ENCODE measurements at places on chromosomes 6 and 20.

DNA sequence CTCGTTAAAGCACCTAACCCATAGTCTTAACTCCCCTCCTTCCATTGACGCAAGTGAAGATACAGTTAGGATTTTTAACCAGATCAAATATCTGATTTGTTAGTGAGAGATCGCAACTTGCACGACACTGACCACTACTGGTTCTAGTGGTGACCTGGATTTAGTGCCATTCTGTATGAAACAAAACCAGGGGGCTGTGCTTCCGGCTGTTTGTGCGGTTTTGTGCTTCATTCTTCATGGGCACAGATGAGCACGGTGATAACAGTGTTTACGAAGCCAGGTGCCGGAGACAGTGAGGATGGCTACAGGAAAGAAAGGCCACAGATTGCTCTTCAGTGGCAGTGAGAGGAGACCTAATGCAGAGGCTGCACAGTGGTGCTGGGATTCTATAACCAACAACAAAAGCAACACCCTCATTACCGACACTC, 75.5 kb downstream of the NOL4L start:
- no peak for DNase-seq

- DNase-seq = no peak
Observed at GRCh38 chr6:113750151-113750855, 106.8 kb upstream of the MARCKS start.

DNA sequence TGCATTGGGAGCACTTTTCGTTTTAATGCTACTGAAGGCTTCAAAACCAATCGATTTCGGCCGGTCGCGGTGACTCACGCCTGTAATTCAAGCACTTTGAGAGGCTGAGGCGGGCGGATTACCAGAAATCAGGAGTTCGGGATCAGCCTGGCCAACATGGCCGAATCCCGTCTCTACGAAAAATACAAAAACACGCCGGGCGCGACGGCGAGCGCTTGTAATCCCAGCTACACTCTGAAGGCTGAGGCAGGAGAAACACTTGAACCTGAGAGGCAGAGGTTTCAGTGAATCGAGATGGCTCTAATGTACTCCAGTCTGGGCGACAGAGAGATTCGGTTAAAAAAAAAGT, 58.4 kb downstream of the TRIM38 start:
- no peak for DNase-seq

DNA sequence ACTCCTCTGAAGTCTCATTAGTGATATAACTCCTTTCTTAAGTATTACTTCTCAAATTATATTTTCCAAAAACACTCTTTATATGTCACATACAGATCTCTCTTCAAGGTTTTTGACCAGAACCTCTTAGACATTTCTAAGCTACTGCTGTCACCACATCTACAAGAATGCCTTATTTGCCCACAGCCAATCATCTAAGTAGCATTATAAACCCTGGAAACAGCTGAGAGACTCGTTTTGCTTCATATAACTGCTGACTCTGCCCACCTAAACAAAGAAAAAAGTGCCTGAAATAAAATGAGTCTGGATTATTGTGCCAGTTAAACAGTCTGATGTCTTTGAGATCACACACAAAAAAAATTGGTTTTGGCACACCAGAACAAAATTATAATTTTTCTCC, 165.9 kb downstream of the COL9A1 start:
- no peak for DNase-seq

DNA sequence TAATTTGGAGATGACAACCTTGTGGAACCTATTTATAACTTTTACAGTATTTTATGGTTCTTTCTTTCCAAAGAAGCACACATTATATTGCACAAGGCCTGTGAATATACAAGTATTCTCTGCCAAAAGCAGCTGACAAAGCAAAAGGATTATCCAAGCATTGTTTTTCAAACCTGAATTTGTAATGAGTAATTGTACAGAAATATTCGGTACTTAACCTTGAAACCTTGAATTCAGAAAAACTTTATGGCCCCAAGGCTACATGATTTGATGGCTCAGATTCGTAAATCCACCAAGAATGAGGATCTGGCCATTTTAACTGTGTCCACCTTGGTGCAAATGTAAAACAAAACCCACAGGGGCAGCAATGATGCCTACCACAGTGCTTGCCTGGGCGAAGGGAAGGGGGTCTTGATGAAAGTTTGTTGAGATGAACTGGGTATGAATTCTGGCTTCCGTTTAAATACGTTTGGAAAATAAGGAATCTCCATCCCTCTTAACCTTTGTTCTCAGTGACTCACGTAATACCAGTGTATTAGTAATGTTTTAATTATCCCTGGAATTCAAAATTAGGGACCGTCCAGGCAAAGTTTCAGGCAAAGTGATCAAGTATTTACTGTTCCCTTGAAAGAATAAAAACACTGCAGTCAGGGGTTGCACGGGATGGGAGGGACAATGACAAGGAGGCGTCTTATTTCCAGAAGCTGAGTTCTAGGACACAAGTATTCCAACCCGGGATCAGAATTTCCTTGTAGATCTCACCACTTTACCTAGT, 2.7 kb upstream of the RBM24 start:
- DNase-seq = no peak

DNA sequence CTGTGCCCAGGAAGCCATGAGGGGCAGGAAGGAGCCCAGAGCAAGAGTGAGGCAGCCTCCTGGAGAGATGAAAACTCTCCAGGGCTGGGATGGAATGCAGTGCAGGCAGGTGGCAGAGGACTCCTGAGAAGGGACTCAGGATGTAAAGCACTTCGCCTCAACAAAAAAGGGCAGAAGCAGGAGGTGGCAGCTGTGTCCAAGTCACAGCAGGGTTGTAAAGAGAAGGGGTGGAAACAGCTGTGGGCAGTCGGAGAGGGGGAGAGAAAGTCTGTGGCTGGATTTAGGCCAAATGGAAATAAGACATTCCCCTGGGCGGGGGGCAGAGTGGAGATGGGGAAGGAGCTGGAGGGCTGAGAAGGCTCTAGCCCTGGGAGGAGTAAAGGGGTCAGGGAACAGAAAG, 34.9 kb downstream of the CYP21A2 start:
- DNase-seq = no peak

DNA sequence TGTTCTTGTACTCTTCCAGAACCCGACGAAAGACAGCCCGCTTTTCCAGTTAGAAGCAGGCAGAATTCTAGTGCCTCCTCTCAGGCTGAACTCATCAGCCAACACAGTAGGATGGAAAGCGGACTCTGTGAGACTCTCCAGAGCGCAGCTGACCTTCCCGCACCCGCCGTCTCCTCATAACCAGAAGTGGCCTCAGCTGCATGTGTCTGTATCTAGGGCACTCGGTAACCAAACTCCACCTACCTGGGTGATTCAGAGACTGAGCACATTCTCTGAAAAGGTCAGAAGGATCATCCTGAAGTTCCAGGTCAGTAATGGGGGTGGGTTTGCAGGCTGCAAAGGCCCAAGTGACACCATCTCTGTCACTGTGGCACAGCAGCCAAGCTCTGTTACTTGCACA, 66.7 kb upstream of the NFATC2 start:
- no peak for DNase-seq

DNA sequence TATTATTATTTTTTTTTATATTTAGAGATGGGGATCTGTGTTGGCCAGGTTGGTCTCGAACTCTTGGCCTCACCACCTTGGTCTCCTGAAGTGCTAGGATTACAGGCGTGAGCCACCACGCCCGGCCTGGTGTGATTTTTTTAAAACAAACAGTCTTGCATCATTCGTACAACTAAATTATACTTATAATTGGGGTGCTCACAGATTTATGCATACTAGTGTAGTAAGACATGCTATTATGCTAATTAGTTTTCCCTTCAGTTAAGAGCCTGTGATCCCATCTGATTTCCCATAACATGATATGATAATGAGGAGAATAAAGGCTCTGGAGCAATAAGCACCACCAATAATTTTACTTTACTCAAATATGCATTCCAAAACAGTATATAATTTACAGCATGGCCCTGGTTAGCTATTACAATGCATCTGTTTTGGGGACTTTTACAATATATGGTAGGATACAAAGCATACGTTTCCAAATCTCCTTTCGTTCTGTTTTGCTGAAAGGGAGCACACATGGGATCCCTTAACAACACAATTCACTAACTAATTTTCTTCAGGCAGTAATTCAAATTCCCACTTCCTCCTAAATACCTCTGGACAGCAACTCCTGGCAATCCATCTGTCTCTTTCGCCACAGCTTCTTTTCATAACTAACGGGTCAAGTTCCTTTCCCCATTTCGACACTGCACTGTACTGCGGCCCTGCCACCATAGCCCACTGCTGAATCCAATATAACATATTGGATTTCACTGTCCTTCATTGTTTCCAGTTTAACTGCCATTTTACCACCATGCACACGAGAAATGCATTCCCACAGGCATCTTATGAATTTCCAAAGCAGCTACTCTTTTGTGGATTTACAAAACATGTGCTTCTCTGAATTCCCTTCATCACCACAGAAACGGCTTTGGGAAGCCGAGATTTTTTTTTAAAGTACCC, 1.7 kb downstream of the NUDT3 start:
- DNase-seq = no peak

- no peak for DNase-seq
Observed at GRCh38 chr6:168439794-168440450, 1.1 kb upstream of the SMOC2 start.

- DNase-seq = no peak
Observed at GRCh38 chr6:91464201-91464600, 877.3 kb upstream of the MAP3K7 start.

GRCh38 chr6:106122938-106123656, 37.0 kb downstream of the PRDM1 start:
- no peak for DNase-seq

GRCh38 chr20:44092551-44093248, 94.3 kb downstream of the JPH2 start:
- no peak for DNase-seq

- no peak for DNase-seq
Observed at GRCh38 chr6:89308525-89309395, 6.3 kb downstream of the GABRR2 start.

DNA sequence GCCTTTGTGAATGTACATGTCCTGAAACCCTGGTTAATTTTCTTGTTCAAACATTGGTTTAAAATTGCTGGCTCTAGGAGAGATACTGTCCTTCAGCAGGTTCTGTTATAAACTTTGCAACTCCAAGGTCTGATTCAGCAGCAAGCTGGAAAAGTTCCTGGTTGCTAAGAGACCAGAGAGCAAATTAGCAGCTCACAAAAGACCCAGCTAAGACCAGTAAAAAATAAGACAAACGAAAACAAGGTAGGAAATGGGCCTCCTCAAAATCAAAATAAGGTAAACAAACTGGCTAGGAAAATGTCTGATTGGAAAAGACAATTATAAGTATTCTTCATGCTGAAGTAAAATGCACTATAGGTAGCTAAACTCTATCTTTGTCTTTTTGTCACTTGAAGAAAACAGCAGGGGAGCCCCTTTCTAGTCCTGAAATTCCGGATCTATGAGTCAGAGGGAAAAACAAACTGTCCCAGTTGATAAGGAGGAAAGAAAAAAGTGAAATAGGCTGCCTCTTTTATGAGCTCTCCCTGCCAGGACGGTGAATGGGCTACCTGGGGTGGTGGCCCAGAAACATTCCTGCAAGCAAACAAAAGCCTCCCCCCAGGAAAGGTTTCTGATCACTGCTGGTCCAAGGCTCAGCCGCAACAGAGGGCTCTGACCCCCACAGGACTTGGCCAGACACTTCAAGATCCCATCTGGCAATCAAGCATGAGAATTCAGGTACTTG, 41.6 kb downstream of the UNC5CL start:
- no peak for DNase-seq

DNA sequence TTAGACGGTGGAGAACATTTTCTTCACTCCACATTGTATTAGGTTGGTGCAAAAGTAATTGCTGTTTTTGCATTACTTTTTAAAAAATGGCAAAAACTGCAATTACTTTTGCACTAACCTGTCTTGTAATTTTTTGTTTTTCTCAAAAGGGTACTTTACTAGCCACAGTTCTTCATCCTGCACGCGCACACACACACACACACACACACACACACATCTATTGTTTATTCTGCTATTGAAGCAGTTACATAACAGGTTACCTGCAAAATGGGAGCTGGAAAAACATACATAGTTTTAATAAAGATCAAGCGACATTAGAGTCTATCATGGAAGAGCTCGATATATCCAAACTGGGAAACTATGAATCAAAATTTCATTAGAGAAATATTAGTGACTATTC, 235.2 kb downstream of the SIM1 start:
- no peak for DNase-seq

All from hypothalamus (tissue), 51 donors.